GM18507 (cell line): ENCODE measurements at places on chromosomes 11 and 22.
A peak's percentile ranks its signal among the peaks of the same experiment; 100 is the strongest.

GRCh38 chr11:115498354-115498753 is 5.9 kb downstream of the CADM1 start:
- DNase-seq = no peak

- DNase-seq = no peak
Measured at GRCh38 chr11:46337626-46338345, 9.5 kb upstream of the DGKZ start.

- DNase-seq = no peak
Measured at GRCh38 chr11:108571001-108571400, 22.6 kb downstream of the EXPH5 start.

DNA sequence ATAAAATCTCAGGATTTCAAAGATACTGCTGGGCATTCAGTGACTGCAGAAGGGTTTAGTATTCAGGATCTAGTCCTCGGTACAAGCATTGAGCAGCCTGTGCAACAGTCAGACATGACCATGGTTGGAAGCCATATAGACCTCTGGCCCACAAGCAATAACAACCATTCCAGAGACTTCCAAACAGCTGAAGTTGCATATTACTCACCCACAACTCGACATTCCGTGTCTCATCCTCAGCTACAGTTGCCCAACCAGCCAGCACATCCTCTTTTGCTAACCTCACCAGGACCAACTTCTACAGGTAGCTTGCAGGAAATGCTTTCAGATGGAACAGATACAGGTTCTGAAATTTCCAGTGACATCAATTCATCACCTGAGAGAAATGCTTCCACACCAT is 156.8 kb downstream of the C11orf91 start:
- DNase-seq = no peak

DNA sequence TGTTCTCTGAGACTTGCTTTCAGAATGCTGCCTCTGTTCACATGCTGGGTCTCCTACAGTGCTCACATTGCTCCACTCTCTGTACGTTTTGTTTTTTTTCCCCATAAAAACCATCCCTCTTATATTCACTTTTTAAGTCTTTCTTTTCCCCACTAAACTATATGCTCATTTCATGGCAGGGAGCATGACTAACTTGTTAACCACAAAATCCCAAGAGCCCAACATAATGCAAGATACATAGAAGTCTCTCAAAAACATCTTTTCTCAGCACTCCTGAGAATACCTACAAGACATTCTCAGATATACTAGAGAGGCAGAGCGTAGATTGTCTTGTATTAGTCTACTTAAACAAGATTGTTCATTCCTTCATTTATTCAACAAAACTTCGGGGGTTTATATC is 73.3 kb downstream of the FAM76B start:
- DNase-seq = no peak

DNA sequence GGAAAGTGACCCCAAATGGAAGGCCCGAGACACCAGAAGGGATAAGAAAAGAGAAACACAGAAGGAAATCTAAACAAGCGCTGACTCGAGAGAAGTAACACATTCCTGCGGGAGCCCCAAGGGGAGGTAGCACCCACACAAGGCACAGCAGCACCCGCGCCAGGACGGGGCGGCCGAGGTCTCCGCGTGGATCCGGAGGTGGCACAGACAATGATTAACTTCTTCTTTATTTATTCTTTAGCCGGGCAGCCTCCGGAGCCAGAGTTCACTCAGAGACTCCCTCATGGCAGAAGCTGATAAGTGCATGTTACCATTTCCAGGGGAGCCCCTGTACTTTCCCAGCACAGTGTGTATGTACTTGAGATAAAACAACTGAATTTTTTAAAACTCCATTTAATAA is 5.1 kb downstream of the TOLLIP start:
- no peak for DNase-seq

- DNase-seq = no peak
Measured at GRCh38 chr11:44747316-44747715, 20.6 kb downstream of the TSPAN18 start.

DNA sequence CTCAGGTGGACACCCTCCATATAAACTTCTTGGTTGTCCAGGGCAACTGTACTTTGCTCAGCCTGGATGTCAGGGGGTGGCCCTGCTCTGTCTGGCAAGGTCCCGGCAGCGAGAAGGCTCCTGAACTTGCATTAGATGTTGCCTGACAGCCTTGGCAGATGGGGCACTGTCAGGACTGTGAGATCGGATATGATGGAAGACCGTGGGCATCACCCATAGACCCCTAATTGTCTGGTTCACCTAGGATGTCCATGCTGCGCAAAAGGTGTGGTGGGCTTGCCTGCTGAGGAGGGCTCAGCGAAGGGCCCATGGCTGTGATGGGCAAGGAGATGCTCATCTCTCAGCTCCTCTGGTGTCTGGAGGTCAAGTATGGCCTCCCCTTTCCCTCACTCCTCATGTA is 62.7 kb downstream of the MYO18B start:
- no peak for DNase-seq

DNA sequence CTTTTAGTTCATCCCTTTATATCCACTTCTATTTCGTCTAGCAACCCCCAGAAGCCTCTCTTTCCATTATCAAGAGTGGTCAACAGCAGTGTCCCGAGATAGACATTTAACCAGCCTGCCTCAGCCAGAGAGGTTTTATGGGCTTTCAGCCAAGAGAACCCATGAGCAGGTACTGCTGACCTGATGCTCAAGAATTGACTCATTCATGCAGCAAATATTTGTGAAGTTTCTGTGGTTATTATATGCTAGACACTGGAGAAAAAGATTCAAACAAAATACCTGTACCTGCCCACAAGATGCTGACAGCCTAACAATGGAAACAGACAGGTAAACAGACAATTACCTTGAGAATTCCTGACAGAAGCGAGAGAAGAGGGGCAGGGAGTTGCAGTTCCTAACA is 9.7 kb upstream of the LRRC55 start:
- no peak for DNase-seq

DNA sequence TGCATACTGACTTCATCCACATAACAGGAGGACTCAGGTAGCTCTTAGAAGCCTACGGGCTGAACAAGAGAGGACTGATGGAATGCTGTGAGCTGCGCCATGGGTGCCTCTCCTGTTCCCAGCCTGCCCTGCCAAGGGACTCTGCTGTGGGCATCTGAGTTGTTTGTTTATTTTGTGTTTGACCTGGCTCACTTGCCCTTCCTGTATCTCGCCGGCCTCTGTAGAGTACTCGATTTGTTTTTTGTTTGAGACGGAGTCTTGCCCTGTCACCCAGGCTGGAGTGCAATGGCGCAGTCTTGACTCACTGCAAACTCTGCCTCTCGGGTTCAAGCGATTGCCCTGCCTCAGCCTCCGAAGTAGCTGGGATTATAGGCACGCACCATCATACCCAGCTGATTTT is 1.8 kb downstream of the TTC38 start:
- no peak for DNase-seq

GRCh38 chr22:47043835-47044721 is 281.6 kb downstream of the TBC1D22A start:
- no peak for DNase-seq

- DNase-seq = no peak
Measured at GRCh38 chr22:26477341-26477731, 6.2 kb downstream of the HPS4 start.

DNA sequence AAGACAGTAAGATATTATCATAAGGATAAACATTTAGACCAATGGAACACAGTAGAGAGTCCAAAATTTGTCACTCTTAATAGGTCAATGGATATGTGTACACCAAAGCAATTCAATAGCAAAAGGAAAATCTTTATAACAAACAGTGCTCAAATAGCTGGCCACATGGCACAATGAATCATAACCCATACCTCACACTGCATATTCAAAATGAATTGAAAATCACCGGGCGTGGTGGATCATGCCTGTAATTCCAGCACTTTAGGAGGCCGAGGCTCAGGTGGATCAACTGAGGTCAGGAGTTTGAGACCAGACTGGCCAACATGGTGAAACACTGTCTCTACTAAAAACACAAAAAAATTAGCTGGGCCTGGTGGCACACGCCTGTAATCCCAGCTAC is 8.4 kb downstream of the SNX32 start:
- no peak for DNase-seq

GRCh38 chr11:2584812-2585565 is 114.8 kb downstream of the KCNQ1OT1 start:
- DNase-seq = no peak

DNA sequence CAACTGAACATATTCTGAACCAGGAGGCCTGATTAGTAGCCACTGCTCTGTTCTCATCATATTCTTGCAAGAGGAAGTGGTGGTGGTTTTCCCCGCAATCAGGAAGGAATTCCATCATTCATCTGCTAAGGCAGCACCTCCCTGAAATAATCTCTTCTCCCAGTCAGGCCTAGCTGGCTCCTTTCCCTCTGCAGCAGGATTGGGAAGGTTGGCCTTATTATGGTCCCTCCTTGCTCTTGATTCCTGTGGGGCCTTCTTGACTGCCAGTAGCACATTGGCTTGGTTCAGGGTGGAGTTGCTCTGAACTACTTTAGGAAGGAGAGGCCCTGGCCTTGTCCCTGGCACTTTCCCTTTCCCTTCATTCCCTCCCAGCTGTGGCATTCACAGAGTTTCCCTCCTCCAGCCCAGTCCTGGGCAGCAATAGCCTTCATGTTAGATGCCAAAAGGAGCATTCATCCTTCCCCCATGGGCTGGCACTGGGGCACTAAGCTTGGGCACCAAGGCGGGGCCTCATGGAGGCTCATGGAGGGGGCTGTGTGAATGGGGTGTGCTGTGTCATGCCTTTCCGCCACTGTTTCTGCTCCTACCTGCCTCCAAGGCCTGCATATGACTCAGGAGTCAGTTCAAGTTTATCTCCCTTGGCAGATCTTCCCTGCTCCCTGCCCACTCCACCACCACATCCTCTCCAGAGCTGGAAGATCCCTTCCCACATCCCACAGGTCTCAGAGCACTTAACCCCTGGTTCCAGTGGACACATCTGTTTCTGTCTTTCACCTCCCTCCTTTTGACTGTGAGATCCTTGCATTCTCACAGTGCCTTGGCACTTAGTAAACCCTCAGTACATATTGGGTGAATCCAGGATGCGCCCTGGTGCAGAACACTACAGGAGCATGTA is 27.6 kb upstream of the CD44 start:
- no peak for DNase-seq

GRCh38 chr22:31272522-31273446 is 19.5 kb downstream of the PIK3IP1 start:
- DNase-seq = no peak

GRCh38 chr11:98115873-98116272 is 904.9 kb upstream of the CNTN5 start:
- DNase-seq = no peak

GRCh38 chr11:6473451-6474412 is at the start of gene TRIM3:
Gene TRIM3, minus strand, starts transcription at chr11:6473941. Its CDS starts 8,246 bp downstream, at chr11:6465695.
- DNase-seq = peak; percentile 75
